ENCODE measurements at places on chromosomes 6 and 20. TPM values are rescaled to one million over a fixed set of nuclear protein-coding genes. Genes with fewer than 3 reads are reported as not detected.

The SLC22A3 gene
- 1.2 TPM for total RNA-seq

The CD109 gene
- 6.7 TPM for total RNA-seq

The HSPA1L gene
- 2.0 TPM for total RNA-seq

The CD83 gene
- 1.6 TPM for total RNA-seq

The OR12D1 gene
- total RNA-seq = not detected

The LINC00237 gene
- not detected for total RNA-seq

The RBM39 gene
- total RNA-seq = 134 TPM

The MAFB gene
- total RNA-seq = 14.7 TPM

The LAMP5 gene
- total RNA-seq = not detected

The RNF39 gene
- total RNA-seq = not detected

The UNC93A gene
- total RNA-seq = not detected

The EPB41L1 gene
- total RNA-seq = 14.8 TPM

The TBX18 gene
- 5.5 TPM for total RNA-seq

The IRF4 gene
- 0.54 TPM for total RNA-seq

The NKAIN2 gene
- 0.22 TPM for total RNA-seq

The FLOT1 gene
- total RNA-seq = 207 TPM

The FAM83D gene
- 0.35 TPM for total RNA-seq

The TEAD3 gene
- 25.4 TPM for total RNA-seq

The PRKN gene
- total RNA-seq = 20.6 TPM

The FLRT3 gene
- total RNA-seq = 0.05 TPM

The GSTA2 gene
- total RNA-seq = not detected

The FAM83C gene
- total RNA-seq = not detected

The SLC4A11 gene
- 0.16 TPM for total RNA-seq

The FAM184A gene
- total RNA-seq = 1.6 TPM

The GHRH gene
- 0.97 TPM for total RNA-seq

The MAK gene
- total RNA-seq = not detected

The EDN3 gene
- not detected for total RNA-seq

The ECT2L gene
- 0.70 TPM for total RNA-seq

The CCN2 gene
- total RNA-seq = 13.9 TPM

The SEC63 gene
- 57.9 TPM for total RNA-seq

The SPATS1 gene
- not detected for total RNA-seq

The FAM217B gene
- total RNA-seq = 37.9 TPM

The ULBP1 gene
- 0.13 TPM for total RNA-seq

The MUCL3 gene
- not detected for total RNA-seq

The PPP1R3D gene
- 12.7 TPM for total RNA-seq

The KIF13A gene
- total RNA-seq = 52.7 TPM

The SYCP2 gene
- total RNA-seq = 0.94 TPM

The ATP6V1G2 gene
- 2.3 TPM for total RNA-seq

The STMND1 gene
- total RNA-seq = not detected

The SLC35F1 gene
- total RNA-seq = 4.8 TPM

The SLC17A3 gene
- not detected for total RNA-seq

The TGM3 gene
- total RNA-seq = not detected

The SCRT2 gene
- not detected for total RNA-seq

Data from Right ventricle myocardium superior (tissue), 1 donor.